ENCODE measurements at places on chromosomes 2 and 18.

DNA sequence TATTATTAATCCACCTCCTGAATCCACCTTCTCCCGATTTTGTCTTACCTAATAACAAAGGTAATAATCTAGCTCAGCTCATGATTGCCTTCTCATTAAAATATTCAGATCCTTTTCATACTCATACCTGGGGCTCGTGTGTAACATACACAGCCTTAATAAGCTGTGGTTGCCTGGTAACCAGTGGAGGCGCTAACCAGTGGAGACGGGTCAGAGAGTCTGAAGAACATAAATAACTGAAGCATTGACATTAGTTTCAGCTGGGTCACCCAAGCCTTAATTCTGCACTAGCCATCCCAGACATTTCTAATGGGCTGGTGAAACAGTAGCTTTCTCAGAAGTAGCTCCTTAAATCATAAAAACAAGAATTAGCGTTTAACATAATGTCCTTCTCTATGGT is 14.8 kb upstream of the DTNA start:
- no peak for DNase-seq

- no peak for DNase-seq
These were observed 59.4 kb downstream of the KCNG2 start for GRCh38 chr18:79857082-79857671.

- DNase-seq: no peak
These were observed 56.8 kb downstream of the PMS1 start for GRCh38 chr2:189841019-189841418.

DNA sequence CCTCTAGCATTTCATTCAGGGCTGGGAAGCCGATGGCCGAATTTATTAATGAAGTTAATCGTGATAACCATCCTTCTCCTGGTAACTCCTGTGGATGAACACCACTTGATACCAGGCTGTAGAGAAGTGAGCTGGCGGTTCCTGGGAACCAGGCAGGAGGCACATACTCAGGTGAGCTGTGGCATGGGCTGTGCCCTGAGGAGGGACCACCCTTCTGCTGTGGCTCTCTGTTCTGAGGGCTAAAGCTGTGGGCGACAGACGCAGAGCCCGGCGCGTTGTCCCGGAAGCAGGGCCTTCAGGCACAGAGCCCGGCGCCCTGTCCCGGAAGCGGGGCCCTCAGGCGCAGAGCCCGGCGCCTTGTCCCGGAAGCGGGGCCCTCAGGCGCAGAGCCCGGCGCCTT is 462.3 kb upstream of the SALL3 start:
- no peak for DNase-seq

- DNase-seq: no peak
These were observed 4.4 kb upstream of the TWIST2 start for GRCh38 chr2:238843476-238843875.

DNA sequence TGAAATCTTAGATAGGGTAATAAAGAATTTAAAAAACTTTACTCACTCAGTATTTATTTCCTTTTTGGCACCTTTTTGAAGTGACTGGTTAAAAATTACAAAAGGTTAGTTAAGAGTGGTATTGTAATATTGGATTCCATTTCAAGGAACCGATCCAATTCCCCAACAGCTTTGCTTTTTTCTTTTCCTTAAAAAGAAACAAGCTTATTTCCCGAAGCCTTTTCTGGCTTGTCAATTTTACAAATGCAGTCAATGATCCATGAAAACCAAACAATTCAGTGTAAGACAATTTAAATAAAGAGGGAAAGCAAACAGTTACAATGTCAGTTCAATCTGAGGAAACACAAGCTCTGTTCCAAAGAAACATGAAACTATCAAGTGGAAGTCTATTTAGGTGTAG is 200.2 kb downstream of the RIT2 start:
- no peak for DNase-seq

- no peak for DNase-seq
These were observed 116.8 kb upstream of the MEIS1 start for GRCh38 chr2:66318009-66318561.

All from esophagus squamous epithelium (tissue), 5 donors.